ENCODE measurements at places on chromosomes 5 and 9. TPM values are rescaled to one million over a fixed set of nuclear protein-coding genes. Genes with fewer than 3 reads are reported as not detected.
A peak's percentile ranks its signal among the peaks of the same experiment; 100 is the strongest.

The PCDHB6 gene
- not detected for total RNA-seq

The CTNND2 gene
- total RNA-seq: 0.21 TPM

The RBM18 gene
- 25.7 TPM for total RNA-seq

The SLC35A4 gene
- total RNA-seq: 56.0 TPM

The GFI1B gene
- total RNA-seq: not detected

The AQP3 gene
- total RNA-seq: 72.5 TPM

The ORM1 gene
- total RNA-seq: not detected

The RIMOC1 gene
- total RNA-seq: 32.7 TPM

The HTR4 gene
- total RNA-seq: not detected

The SLCO6A1 gene
- not detected for total RNA-seq

The SOHLH1 gene
- total RNA-seq: not detected

The SIT1 gene
- total RNA-seq: 135 TPM

The KIF20A gene
- total RNA-seq: 73.0 TPM

The PCDHB3 gene
- 0.08 TPM for total RNA-seq

The BTNL3 gene
- total RNA-seq: not detected

The FGD3 gene
- 80.2 TPM for total RNA-seq

The FREM1 gene
- total RNA-seq: 0.45 TPM

The FYB1 gene
- total RNA-seq: 153 TPM

The ENHO gene
- not detected for total RNA-seq

- ATAC-seq: no peak
Observed at GRCh38 chr5:113213551-113214425, 221.0 kb downstream of the TSSK1B start.

DNA sequence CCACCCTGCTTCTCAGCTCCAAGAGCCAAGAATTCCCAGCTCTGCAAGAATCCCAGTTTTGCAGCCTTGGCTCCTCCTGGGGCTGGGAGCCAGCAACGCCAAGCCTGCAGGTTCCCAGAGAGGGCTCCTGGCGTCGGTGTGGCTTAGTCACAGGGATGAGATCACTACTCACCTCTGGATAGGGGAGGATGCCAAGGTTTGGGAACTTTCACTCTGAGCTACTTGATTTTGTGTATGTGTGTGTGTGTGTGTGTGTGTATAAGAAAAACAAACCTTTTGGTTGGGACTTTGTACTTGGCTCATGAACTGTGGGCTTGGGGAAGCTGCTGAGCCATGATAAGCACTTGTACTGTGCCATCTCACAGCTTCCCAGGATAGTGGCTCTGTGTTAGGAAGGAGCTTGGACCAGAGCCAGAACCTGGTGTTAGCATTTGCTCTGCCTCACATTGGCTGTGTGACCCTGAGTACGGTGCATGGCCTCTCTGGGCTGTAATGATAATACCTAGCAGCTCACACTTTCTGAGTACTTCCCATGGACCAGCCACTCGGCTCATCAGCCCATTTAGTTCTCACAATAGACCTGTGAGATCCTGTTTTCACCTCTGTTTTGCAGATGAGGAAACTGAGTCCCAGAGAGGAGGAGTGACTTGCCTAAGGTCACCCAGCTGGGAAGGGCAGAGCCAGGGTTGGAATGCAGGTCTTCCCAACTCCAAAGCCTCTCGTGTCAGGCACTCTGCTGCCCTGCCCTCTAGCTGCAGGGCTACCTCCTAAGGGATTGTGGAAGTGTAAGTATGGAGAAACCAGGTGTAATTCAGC is 41.4 kb upstream of the DAB2IP start:
- no peak for ATAC-seq

- no peak for ATAC-seq
Observed at GRCh38 chr9:117224695-117225094, 190.2 kb downstream of the ASTN2 start.

- ATAC-seq: no peak
Observed at GRCh38 chr9:132793606-132794580, 84.2 kb downstream of the AK8 start.

DNA sequence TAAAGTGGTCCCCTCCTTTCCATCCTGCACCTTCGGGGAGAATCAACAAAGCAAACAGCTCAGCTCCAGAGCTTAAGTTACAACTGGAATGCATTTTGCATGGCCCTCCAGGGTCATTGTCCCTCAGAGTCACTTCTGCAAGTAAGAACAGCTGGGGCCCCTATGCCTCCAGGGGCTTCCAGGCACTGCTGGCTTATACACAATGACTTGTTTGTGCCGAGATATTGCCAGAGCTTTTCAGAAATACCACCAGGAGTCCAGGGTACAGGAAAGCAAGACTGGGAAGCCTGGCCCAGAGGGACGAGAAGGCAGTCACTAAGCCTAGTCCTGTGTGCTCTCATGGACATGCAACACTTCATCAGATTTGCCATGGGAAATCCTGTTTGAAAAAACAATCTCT is 11.3 kb downstream of the FRMD3 start:
- no peak for ATAC-seq

DNA sequence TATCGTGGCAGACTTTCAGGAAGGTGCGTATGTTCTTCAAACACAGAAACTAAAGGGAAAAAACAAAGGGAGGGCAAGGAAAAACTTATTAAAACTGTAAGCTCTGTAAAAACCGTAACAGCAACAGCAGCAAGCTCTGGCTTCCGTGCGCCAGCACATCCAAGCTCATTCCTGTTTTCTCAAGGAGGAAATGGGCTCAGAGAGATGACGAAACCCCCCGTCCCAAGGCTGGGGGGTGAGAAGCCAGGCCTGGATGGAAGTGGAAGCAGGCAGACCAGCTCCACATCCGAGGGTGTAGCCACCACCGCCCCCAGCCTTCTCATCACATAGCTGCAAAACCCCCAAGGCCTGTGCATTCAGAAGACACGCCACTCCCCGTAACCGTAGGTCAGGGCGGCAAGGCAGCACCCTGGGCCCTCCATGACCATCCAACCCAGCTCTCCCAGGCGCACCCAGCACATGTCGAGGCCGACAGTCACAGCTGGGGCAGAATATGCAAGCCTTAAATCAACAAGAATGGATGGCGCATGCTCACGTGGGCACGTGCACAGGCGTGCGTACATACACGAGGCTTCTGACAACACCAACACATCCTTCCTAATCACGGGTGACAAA is 52.8 kb downstream of the VAV2 start:
- no peak for ATAC-seq

GRCh38 chr9:88897081-88897480 is 94.2 kb upstream of the S1PR3 start:
- no peak for ATAC-seq

- no peak for ATAC-seq
Observed at GRCh38 chr5:34521628-34522290, 134.4 kb upstream of the RAI14 start.

DNA sequence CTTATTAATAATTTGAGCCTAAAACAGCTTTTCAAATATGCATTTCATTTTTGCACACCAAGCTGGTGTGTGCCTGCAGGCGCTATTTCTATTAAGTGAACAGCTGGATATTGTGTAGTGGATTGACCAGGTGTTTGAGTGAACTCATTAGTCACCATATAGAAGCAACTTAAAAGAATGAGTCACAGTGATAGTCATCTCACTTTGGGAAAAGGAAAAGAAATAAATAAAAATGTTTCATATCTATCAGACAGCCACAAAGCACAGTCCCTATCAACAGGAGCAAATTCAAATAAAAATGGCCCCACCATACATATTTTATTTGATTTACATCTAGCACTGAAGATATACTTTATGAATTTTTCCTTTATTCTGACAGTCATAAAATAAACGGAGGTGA is 456.5 kb upstream of the CDH9 start:
- no peak for ATAC-seq

DNA sequence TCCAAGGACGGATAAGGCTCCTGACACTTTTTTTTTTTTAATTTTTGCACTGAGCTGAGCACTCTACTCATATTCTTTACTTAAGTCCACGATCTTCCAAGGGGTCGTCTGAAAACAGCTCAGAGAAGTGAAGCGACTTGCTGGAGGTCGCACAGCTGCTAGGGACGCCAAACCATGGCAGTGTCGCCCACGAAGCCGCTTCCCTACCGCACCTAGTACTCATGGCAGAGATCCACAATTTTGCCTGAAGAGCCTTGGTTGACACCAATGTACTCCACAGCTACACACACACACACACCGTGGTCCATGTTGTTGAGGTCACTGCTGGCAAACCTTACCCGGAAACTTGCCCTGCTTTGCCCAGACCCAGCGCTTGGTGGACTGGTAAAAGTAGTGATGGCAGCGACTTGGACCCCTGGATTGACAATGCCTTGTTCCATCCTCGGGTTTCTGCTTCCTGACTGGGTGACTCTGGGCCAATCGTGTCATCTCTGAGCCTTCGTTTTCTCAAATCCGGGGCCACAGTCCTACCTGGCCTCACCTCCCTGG is 521 bp upstream of the SLIT3 start:
- ATAC-seq: no peak

- ATAC-seq: no peak
Observed at GRCh38 chr9:22922222-22922621, 475.6 kb downstream of the DMRTA1 start.

- no peak for ATAC-seq
Observed at GRCh38 chr5:77174526-77174925, 36.0 kb upstream of the PDE8B start.

DNA sequence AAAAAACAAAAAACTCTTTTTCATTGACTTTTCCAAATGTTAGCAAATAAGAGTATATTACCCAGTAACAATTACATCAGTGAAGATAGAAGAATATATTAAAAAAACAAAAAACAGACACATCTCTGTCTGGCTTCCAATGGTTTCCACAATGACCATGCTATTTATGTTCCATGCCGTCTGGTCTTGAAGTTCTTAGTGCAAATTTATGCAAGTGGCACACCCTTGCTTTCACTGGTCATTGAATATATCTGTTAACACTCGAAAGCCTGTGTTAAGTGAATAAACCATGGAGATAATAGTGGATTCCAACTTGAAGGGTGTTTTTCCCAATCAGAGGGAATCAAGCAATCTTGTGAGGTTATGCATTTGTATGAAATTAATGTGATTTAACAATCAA is 291.9 kb downstream of the KCTD16 start:
- no peak for ATAC-seq

GRCh38 chr5:76790632-76791290 is 28.1 kb upstream of the F2RL1 start:
- peak; percentile 94 for ATAC-seq

GRCh38 chr9:6068983-6069382 is 53.6 kb upstream of the RANBP6 start:
- ATAC-seq: peak; percentile 86

GRCh38 chr5:108822211-108822947 is 74.7 kb downstream of the FER start:
- ATAC-seq: no peak

DNA sequence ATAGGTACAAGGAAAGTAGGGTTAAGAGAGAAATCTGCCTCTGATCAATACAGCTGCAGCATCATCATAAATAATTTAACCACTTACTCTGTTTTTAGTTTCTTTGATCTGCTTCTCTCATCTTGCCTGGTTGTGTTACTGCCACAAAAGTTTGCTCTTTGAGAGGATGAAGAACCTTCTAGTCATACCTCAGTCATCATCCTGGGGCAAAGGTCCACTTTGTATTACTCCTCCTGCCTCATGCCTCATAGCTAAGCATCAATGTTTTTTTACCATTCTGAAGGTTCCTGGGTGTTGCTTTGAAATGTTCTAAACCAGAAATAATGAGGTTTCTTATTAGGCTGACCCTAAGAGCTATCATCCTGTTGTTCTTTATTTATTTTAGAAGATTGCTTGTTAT is 17.1 kb upstream of the TRIM36 start:
- ATAC-seq: peak; percentile 24

GRCh38 chr5:14429101-14430050 is 152.2 kb upstream of the OTULINL start:
- ATAC-seq: no peak

GRCh38 chr9:2837915-2838314 is 6.0 kb downstream of the PUM3 start:
- ATAC-seq: no peak

- no peak for ATAC-seq
Observed at GRCh38 chr5:161216877-161217276, 329.6 kb downstream of the GABRB2 start.

GRCh38 chr5:81800797-81801196 is 49.9 kb upstream of the SSBP2 start:
- no peak for ATAC-seq

DNA sequence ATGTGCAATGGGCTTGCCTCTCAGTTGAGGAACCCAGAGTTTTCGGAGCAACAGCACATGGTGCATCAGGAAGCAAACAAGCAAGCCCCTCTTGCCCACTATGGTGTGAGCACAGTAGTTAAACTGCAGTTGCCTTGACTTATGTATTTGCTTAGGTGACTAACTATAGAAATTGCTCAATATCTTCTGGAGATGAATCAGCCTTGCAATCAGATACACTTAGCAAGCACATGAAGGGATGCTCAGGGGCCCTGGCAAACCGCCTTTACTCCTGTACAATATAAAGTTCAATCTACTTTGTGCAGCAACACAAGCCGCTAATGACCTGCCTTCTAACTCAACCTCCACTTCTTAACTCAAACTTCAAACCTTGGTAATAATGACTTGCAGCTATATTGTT is 581.7 kb upstream of the RIOK2 start:
- no peak for ATAC-seq

DNA sequence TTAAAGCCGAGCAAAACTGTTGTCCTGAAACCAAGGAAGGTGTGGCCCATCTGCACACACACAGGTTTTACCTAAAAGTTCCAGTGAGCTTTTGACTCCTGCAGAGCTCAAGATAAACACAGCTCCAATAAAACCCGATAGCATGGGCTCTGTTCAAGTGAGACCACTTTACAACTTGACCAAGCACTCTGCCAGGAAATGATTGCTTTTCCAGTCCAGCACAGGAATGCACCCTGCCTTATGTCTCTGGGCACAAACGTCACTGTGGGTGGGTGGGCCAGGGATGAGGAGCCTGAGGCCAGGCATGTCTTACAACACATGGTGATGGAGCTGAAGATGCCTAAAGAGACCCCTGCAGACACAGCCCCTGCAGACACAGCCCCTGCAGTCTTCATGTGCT is 115.3 kb downstream of the ROR2 start:
- ATAC-seq: no peak

DNA sequence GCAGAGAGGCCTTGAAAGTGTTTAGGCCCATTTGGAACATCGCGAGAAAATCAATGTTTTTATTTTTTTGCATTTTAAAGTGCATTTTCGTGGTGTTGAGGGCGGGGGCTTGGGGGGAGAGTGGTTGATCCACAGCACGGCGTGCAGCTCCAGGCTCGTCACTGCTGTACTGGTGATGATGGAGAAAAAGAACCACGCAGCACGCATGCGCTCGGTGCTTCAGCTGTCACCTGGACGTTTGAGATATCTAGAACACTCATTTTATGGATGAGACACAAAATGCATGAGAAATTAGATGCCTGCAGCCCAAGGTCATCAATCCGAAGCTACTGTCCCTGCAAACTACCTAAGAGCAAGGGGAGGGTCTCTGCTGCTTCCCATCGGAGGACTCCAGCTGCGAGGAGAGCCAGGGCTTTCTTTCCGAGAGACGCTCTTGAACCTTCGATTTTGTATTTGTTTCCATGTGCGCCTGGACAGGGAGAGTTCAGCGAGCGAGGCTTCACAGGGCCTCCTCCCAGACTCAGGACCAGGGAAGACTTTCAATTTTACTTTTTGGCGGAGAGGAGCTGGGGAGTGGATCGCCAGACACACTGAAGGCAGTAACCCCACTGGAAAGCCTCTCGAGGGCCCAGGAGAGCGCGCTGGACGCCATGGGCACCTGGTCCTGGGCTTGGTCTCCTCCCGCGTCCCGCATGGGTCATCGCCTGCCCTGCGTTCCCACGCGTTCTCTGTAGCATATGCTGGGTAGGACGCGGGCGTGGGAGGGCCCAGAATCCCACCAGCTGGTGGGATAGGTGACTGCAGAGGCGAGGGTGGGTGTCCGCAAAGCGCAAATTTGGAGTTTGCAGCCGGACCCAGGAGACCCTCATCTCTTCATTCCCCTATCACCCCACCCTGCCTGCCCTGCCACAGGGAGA is 2.5 kb downstream of the DMRT2 start:
- ATAC-seq: no peak

- ATAC-seq: no peak
Observed at GRCh38 chr5:14050821-14051220, 92.3 kb upstream of the TRIO start.
